Stimulated activated CD8-positive, alpha-beta memory T cell treated with anti-CD3 and anti-CD28 coated beads, Interleukin-4, amount 100 ng/mL, for 4 hours (primary cell): ENCODE measurements at places on chromosomes 11 and 22.

GRCh38 chr11:13761716-13762115, 93.2 kb downstream of the FAR1 start:
- no peak for DNase-seq

- no peak for DNase-seq
Observed at GRCh38 chr11:68935516-68936357, 32.0 kb downstream of the IGHMBP2 start.

- no peak for DNase-seq
Observed at GRCh38 chr22:28791841-28792490, 8.4 kb downstream of the XBP1 start.

GRCh38 chr22:30695351-30695851, 727 bp downstream of the OSBP2 start:
- no peak for DNase-seq

- no peak for DNase-seq
Observed at GRCh38 chr22:40593460-40594273, 42.9 kb downstream of the MRTFA start.

- no peak for DNase-seq
Observed at GRCh38 chr11:19848219-19848618, 135.6 kb downstream of the NAV2 start.

DNA sequence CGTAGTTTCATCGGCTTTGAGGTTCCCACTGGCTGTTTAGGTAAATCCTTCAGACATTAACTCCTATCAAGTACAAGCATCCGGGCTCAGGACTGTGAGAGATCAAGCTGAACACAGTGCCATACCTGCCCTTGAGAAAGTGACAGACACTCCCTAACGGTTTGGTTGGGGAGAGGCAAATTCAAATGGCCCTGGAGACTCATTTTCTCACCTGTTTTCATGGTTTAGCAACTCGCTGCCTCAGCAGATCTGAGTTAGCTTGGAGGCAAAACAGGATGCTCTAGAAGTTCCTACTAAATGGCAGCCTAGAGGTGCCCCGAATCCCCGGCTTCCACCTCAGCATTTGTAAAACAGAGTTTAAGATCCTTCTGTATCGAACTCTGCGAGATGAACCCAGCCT, 3.6 kb upstream of the FBXO3 start:
- DNase-seq = no peak

DNA sequence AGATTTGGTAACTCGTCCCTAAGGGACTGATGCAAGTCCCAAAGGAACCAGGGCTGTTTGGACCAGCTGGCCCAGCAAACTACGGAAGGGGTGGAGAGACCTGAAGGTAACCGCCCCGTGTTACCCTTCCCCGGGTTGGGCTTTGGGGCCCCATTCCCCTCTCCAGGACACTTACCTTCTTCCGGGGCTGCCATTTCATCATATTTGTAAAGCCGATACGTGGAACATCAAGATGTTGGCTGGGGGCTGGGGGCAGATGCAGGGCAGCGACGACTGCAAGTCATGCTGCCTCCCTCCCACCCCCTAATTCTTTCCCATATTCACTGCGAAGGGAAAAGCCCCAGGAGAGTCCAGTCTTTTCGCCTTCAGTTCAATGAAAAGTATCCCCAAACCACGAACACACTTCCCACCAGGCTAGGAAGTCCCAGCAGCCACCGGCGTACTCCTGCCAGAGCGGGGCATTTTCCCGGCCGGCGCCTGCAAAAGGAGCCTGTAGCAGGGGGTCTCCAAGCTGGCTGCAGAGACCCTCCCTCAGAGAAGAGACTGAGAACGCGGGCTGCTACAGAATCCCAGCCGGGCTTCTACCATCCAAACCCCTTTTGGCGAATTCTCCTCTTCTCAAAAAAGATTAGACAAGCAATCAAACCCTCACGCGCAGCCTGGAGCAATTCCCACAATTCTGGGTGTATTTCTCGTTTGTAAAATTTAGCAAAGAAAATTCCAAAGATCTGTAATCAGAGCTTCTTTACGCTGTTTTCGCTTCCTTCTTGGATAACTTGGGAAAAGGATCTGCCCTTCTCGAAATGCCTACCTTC, 236.7 kb downstream of the TTC28 start:
- no peak for DNase-seq

- DNase-seq = no peak
Observed at GRCh38 chr11:92302770-92303169, 78.2 kb downstream of the FAT3 start.

DNA sequence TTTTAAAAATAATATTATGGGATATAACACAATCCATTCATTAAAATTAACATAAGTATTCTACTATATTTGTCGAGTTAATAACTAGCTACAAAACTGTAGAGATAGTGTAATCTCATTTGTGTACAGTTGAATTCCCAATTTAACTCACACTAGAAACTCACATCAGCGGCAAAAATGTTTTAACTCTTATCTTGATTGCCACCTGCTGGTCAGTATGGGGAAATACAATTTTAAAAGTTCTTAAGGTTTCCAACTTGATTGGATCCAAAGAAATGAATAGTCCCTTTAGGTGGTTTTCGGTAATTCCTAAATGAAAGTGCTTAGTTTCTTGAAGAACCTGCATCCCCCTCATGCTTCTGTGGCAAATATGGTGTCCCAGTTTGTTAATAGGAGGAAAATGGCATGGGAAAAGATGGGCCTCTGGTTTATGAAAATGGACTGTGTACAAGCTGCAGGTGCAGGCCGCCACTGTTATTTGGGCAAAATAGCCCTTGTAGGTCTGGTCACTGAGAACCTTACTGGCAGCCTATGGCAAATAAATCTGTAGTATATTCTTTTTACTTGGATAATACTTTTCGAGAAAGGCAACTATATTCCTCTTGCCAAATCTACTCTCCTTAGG, 33.7 kb upstream of the SLC17A6 start:
- no peak for DNase-seq

DNA sequence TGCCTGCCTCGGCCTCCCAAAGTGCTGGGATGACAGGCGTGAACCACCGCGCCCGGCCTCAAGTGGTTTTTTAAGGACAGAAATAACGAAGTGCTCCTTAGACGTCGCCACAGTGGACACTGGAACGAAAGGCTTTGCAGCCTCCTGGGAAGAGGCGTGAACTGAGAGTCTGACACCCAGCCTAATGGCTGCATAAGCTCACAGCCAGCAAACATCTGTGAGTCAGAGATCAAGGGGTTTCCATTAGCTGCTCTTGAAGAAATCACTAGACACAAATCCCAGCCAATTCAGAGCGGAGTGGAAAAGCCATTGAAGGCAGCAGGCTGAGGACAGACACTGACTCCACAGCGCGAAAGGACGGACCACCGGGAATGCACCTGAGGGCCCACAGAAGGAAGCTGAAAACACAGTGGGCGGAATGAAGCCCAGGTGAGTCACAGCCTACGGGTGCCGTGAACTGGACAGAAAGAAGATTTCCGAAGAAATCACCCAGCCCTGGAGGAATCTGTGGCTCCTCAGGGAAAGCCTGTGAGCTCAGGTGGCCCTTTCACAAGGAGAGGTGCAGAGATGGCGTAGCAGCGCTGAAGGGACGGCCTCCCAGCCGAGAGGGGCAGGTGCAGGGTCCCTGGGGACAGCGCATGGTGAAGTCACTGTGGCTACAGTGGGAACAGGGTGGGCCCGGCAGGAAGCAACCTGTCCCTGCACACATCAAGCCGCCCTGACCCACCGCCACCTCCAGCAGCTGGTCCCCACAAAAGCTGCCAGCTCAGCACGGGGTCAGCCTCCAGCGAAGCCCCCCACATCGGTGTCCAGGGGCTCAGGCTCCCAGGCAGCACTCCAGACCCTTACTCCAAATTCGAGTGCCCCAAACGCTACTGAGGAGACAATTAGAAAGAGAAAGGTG, 11.6 kb downstream of the LMNTD2 start:
- no peak for DNase-seq

DNA sequence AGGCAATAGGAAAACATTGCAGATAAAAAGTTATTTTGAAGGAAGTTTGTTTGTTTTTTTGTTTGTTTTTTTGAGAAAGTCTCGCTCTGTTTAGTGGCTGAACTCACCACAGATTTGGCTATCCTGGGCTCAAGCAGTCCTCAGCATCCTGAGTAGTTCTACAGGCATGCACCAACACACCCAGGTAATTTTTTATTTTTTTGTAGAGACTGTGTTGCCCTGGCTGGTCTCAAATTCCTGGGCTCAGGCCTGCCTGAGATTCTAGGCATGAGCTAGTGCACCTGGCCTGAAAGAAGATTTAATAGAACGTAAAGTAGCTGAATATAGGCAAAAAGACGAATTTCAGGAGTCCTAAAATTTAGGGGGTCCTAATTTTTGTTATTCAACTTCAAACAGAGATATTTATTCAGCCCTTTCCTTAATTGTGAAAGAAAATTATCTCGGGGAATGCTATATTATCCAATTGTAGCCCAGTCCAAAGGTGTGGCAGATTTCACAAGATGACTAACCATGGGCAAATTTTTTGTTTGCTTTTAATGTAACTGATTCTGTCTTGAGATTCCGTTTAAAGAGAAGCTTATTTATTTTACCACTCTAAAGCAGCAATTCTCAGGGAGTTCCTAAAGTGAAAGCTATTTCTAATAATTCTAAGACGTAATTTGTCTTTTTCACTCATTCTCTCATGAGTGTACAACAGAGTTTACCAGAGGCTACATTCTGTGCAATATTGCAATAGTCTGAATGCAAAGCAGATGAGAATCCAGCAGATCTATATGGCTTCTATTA, 940 bp downstream of the IL18 start:
- DNase-seq = no peak

DNA sequence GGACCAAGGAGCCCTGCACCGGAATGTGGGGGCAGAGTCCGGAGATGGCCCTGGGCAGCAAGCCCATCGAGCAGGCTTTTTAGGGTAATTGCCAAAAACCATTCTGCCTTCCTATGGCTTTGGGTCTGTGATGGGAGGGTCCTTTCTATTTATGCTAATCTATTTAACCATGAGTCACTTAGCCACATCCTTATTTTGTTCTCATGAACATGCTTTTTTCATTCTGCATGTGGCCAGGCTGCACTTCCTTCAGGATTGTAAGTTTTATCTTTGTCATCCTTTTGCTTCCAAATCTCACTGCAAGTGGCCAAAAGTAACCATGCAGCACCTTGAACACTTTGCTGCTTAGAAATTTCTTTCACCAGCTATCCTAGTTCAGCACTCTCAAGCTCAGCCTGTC, 88.3 kb downstream of the EFCAB6 start:
- no peak for DNase-seq

DNA sequence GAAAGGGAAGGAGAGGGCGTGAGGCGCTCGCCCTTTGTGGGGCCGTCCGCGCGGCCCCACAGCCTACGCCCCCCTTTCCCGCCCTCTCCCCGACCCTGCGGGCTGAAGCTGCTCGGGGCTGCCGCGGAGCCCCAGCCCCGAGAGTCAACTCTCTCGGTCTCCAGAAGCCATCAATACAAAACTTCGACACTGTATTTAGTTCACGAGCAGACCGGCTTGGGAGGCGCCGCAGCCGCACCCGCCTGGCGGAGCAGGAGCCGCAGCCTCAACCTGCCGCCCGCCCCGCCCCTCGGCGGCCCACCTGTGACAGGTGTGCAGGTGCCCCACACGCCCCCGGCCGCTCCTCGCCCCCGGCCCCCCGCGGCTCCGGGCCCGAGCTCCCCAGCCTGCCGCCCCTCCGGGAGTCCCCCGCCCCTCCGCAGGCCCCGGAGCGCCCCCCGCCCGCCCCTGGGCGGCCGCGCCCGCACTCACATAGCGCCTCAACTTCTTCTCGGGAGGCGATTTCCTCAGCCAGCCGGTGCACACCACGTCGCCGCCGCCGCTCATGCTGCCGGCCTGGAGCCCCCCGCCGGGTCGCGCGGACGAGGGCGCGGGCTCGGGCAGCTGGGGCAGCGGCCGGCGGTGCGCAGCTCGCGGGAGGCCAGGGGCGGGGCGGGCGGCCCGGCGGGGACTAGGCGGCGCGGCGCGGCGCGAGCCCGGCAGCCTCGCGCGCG, at the start of gene GAB2:
TSS of gene GAB2 (minus strand) at position 646 of the 713 bp plus-strand sequence. CDS start at position 546, 100 bp downstream.
- DNase-seq = no peak

DNA sequence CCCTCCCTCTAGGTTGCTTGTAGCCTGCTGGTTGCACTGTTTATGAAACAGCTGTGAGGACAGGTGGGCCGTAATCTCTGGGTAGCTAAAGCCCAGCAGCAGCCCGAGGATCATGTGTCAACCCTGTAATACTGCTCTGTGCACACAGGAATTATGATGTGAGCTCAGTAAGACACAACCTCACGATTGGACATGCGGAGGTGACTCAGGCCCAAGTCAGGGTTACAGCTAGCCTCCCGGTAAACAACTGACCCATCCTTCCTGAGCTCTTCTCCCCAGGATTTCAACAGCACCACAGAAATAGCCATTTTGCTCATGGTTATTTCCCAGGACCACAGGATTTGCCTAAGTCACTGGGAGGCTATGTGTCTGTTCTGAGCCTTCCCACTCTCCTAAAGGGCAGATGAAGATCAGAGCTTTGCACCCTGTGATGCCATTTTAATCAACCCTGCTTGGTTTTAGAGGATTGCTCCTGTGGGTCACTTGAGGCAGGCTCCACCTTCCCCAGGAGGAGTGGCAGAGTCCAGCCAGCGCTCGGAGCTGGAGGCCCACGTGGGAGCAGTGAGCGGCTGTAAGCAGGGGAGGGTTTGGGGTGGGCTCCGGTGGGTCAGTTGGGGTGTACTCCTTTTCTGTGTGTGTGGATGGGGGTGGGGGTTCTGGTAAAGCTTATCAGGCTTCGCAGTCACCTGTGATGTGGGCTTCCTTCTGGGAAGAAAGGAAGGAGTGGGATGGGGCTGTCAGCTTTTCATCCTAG, at the start of gene AMPD3:
TSS of gene AMPD3 (plus strand) at position 387 of the 754 bp plus-strand sequence. CDS start 6,256 bp downstream, outside the sequence.
- DNase-seq = no peak

- DNase-seq = no peak
Observed at GRCh38 chr11:47109051-47109726, 67.5 kb downstream of the ARFGAP2 start.

- no peak for DNase-seq
Observed at GRCh38 chr11:120657306-120658070, 145.9 kb downstream of the GRIK4 start.

DNA sequence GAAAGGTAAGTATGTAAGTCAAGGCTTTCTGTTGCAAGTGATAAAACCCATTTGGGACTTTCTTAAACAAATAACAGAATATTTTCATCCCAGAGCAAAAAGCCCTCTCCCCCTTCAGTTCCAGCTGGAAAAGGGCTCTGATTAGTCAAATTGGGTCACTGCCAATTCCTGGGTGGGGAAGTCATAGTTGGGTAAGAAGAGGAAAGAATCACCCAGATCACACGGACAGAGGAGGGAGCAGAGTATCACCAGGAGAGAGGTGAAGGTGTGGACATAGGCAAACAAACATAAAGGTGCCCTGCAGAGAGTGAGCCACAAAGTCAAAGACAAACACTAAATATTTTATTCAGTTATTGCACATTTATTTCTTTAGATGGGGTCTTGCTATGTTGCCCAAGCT, 36.3 kb upstream of the SORL1 start:
- DNase-seq = no peak

- no peak for DNase-seq
Observed at GRCh38 chr11:16126362-16126761, 230.0 kb downstream of the SOX6 start.

- DNase-seq = no peak
Observed at GRCh38 chr22:23752090-23752691, 1.3 kb upstream of the ZNF70 start.

DNA sequence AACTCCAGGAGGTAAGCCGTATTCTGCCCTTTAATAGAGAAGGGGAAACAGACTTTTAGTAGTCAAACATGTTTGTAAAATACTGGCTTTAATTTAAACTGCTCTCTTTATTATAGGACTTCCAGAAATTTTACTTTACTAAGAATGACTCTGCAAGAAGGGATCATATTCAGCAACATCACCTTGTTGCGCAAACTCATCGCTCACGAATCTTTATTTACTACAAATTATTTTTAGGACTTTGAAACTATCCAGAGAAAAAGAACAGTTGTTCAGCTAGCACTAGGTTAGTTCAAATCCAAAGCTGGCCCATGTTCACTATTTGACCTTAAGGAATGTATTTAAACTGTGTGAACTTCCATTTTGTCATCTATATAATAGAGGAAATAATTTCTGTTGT, 498.3 kb upstream of the TENM4 start:
- no peak for DNase-seq
